ENCODE measurements at places on chromosomes 13 and 19. TPM values are rescaled to one million over a fixed set of nuclear protein-coding genes. Genes with fewer than 3 reads are reported as not detected.

DNA sequence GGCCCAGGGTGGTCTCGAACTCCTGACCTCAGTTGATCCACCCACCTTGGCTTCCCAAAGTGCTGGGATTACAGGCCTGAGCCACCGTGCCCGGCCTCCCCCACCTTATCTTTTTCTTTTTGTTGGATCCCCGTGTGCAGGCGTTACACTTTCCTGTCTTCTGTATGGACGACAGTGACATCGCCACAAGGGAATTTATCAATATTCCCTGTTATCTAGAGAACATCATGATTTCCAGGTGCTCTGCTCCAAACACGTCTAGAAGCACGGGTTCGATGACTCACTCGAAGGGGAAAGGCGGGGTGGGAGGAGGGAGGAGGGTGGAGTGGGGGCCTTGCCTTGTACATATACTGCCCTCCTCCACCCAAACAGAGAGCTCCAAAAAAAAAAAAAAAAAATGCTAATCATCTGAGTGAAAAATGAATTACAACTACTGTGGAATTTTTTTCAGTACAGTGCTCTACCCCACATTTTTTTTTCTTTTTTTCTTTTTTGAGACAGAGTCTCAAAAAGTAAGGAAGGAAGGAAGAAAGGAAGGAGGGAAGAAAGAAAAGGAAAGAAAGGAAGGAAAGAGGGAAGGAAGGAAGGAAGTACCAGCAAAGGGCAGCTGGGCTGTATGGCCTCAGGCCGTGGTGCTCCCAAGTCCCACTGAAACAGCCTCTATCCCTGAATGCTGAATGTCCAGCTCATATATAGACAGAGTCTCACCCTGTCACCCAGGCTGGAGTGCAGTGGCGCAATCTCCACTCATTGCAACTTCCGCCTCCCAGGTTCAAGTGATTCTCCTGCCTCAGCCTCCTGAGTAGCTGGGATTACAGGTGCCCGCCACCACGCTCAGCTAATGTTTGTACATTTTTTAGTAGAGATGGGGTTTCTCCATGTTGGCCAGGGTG, 36.8 kb downstream of the INSR start:
- no peak for DNase-seq

- no peak for DNase-seq
Observed at GRCh38 chr19:45772912-45773311, 3.9 kb upstream of the SIX5 start.

DNA sequence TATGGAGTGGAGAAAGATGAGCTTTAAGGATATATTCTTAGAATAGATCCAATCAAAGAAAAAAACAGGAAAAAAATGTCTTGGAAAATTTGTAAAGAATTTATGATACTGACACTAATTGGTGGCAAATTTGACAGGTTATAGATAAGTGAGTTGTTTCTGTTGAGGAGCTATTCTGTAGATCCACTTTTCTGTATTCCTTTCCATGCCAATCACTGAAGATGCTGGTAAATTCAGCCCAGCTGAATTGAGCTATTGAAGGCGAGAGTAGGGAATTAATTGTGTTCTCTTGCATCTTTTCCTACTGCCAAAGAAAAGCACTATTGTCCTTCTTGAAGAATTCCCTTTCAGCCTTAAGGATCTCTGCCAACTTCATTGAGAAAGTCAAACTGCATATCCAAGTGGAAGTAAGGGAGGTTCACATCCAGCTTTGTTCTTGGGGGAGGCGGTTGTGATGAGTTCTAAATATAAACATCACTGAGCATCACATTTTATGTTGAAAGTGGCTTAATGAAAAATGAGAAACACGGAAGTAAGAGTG, 113.1 kb downstream of the PCDH9 start:
- DNase-seq, result no peak

The FLT3 gene
- 1.0 TPM for total RNA-seq

The OLFM2 gene
- 18.2 TPM for total RNA-seq

The LILRB3 gene
- 2.9 TPM for total RNA-seq

GRCh38 chr13:86976521-86977324, 694.4 kb upstream of the SLITRK5 start:
- DNase-seq, result no peak

- no peak for DNase-seq
Observed at GRCh38 chr13:70394031-70394548, 285.8 kb upstream of the KLHL1 start.

The OR7C1 gene
- total RNA-seq, result not detected

- DNase-seq, result no peak
Observed at GRCh38 chr13:106710266-106710665, 142.3 kb upstream of the ARGLU1 start.

DNA sequence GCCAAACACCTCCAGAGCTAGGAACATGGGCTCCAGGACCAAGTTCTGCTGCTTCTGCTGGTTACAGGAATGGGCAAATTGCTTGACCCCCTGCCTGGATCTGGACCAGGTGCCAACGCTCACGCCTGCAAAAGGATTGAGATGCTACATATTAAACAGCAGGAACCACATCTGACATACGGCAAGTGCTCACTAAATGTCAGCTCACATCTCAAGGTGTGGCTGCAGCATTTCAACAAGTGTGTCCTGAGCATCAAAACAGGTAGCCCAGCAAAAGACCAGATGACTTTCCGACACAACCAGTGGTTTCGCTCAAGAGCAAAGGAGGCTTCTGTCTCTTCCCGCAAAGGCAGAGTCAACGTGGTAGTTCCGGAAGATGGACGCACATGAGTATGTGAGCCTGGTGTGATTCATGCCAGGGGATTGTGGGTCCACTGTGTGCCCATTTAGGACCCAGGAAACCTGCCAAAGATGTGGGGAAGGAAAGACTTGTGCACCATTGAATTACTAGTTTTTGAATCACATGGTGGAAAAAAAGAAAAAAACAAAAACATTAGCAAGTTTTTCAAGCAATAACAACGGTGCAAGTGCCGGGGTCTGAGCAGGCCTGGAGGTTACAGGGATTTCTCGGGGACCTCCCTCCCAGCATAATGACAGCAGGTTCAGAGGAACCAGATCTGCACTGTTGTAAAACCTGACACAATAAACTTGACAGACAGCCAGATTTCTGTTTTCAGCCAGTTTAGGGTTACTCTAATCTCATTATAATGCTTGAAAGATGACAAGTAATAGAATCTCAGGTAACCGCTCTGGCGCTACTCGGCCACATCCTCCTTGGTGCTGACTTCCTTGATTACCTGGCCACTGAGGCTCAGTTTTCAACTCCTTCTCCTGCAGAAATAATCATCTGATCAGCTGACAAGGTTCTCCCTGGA, 77.9 kb downstream of the SOX1 start:
- no peak for DNase-seq

DNA sequence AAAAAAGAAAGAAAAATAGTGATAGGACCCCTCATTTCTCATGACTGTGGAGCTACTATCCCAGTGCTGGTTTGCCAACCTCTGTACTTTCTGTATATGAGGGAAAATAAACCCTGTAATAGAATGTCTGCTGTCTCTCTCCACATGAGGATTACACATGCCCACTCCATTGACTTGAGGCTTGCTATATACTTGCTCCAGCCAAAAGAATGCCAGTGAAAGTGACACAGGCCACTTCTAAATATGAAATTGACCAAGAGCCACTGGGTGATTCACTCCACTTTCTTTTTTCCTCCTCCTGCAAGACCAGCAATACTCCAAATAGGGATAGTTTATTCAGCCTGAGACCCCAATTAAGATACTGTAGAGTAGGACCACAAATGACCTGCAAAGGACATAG, 6.2 kb downstream of the THAP8 start:
- no peak for DNase-seq

The OR10H1 gene
- 0.05 TPM for total RNA-seq

The CNN2 gene
- total RNA-seq, result 73.3 TPM

The MCEMP1 gene
- 0.26 TPM for total RNA-seq

DNA sequence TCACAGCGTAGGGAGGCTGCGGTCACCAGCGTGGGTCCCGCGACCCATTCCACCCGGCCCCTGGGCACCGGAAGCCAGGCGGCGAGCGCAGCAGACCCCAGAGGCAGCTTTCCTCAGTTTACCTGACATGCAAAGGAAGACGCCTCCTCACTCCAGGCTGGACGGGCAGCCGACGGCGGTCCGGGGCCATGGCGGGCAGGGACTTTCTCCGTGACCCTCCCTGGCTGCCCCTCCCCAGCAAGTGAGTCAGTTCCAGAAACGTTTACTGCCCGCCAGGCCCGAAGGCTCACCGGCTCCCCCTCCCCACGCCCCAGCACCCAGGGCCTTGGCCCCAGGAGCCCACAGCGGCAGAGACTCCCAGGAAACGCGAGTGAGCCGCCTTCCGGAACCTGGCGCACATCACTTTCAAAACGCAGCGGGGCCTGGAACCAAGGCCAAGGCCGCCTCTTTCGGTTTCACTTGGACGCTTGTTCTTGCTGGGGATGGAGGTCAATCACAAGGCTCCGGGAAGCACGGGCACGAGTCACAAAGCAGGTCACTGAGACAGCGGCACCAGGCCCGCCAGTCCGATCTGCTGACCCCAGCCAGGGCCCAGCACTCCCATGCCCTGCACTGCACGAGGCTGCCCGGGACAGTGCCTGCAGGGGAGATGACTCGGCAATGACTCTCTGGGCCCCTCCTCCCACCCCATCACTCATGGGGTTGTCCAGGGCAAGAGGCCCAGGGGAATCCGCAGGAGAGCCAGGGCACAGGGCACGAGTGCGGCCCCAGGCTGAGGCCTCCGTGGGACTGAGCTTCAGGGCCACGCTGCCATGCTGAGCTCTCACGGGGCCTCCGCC, 5.3 kb downstream of the SBNO2 start:
- DNase-seq, result no peak

- no peak for DNase-seq
Observed at GRCh38 chr13:73141292-73141771, 82.5 kb downstream of the KLF5 start.
